ENCODE measurements at places on chromosomes 5 and 9. TPM values are rescaled to one million over a fixed set of nuclear protein-coding genes. Genes with fewer than 3 reads are reported as not detected.

The PCDHB9 gene
- total RNA-seq = 0.44 TPM

The SHISAL2B gene
- total RNA-seq = not detected

The CDX1 gene
- 0.12 TPM for total RNA-seq

The ZNF462 gene
- 5.2 TPM for total RNA-seq

The CCNJL gene
- 0.68 TPM for total RNA-seq

The ROPN1L gene
- 0.31 TPM for total RNA-seq

The JAKMIP2 gene
- total RNA-seq = 0.92 TPM

The RNF183 gene
- total RNA-seq = not detected
